ENCODE measurements at places on chromosomes 6 and 20.

GRCh38 chr20:48750941-48751635, 76.7 kb downstream of the PREX1 start:
- DNase-seq: peak; percentile 43

GRCh38 chr20:48049641-48050040, 264.4 kb upstream of the SULF2 start:
- no peak for DNase-seq

GRCh38 chr6:107345393-107345792, 114.0 kb downstream of the PDSS2 start:
- no peak for DNase-seq

- DNase-seq: no peak
Measured at GRCh38 chr6:8758412-8758811, 323.1 kb upstream of the SLC35B3 start.

- DNase-seq: no peak
Measured at GRCh38 chr6:162849269-162849668, 121.5 kb downstream of the PACRG start.
